ENCODE measurements at places on chromosomes 5 and 9.
A peak's percentile ranks its signal among the peaks of the same experiment; 100 is the strongest.

- no peak for DNase-seq
Measured at GRCh38 chr9:121884057-121884541, 209.0 kb downstream of the TTLL11 start.

DNA sequence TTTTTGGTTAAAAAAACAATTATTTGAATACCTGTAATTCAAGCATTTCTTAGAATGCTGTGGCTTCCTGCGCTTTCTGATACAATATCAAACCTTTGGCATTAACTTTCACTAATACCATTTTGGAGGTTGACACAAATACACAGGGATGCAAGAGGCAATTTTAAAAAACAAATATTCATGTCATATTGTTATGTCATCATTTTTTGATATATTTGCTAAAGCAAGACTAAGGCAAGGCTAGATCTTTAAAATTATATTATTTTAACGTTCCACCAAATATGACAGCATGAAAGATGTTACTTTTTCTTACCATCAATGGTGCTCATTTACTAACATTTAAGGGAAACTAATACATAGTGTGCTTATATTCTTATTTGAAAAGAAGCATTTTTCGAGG, 93.4 kb upstream of the FSD1L start:
- DNase-seq, result no peak

DNA sequence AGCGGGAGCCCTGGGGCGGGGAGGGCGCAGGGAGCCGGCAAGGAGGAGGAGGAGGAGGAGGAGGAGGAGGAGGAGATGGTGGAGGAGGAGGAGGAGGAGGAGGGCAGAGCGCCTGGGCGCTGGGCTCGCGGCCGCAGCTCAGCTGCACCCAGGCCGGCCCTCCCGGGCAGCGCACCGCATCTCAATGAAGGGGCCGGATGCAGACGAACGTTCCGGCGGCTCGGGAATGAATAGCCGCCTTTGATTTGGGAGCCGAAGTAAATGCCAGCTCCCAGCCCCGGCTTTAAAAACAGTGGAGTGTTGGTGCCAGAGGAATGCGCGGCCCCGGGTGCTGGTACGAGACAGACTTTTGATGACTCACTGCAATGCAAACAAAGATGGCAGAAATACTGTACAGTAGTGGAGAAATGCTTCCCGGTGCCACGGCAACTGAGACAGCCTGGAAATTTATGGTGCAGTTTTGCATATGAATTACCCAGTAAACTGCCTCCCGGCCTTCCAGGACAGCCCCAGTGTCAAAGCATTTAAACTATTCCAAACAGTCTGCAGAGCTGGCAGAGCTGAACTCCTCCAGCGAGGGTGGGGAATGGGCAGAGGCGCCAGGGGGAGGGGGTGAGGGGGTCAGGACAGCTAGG, 43.1 kb downstream of the NACC2 start:
- peak; percentile 45 for DNase-seq

DNA sequence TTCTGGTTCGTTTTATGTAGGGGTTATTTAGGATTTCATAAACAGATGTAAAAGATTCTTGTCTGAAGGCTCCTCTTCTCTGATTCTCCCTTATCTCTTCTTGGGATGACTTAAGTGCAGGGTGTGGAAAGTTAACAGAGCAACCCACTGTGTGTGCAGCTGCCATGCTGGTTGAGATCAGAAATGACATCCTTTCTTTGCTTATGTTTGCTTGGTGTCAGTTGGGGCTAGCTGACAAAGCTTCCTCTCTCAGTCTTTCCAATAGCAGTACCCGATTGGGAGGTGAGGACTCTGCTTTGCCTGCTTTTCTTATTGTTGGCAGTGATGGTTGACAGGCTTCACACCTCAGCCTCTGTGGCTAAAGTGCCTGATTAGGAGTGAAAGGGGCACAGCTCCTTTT, 26.5 kb downstream of the OGN start:
- DNase-seq, result no peak

DNA sequence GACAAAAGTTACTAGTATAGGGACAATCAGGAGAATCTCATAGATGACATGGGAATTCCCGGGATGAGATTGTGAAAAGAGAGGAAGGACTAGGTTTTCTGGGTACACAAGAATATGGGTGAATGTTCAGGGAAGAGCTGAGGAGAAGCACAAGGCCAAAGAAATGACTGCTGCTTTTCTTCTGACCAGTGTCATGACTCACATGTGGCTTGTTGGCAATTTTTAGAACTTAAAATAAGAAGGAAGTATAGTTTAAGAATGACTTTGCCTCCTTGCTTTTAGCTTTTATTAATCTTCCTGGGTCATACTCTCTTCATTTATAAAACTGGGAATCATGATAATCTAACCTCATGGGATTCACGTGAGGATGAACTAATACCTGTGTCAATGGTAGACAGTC, 652.4 kb upstream of the MEF2C start:
- DNase-seq, result no peak

DNA sequence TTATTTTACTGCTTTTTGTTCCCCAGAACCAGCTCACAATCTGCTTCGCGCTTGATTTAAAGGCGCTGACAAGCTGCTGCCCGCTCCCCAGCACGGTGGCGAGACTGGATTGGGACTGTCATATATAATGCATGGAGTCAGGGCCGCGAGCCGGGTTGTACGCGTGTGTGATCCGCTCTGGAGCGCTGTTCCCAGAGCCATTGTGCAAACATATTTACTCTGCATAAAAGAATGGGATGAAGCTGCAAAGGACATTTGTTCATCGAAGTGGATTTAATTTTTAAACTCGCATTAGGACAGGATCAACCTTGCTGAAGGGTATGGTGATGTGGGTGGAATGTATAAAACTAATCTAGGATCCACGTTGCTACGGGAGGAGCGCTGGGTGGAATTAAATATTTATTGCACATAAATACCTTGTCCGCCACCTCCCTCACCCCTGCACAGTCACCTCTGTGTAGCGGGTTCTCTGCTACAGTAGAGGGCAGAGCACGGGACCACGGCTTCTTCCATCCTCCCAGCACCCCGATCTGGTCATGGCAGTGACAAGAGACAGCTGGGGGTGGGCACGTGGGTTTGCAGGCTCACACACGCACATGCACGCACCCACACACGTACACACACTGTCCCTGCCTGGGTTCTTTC, 18.1 kb upstream of the FCN1 start:
- DNase-seq, result no peak
